ENCODE measurements at places on chromosomes 12 and 14.

GRCh38 chr12:71662849-71663560, 643 bp downstream of the ZFC3H1 start:
- DNase-seq, result no peak

GRCh38 chr12:90841336-90841735, 113.6 kb downstream of the CCER1 start:
- no peak for DNase-seq

DNA sequence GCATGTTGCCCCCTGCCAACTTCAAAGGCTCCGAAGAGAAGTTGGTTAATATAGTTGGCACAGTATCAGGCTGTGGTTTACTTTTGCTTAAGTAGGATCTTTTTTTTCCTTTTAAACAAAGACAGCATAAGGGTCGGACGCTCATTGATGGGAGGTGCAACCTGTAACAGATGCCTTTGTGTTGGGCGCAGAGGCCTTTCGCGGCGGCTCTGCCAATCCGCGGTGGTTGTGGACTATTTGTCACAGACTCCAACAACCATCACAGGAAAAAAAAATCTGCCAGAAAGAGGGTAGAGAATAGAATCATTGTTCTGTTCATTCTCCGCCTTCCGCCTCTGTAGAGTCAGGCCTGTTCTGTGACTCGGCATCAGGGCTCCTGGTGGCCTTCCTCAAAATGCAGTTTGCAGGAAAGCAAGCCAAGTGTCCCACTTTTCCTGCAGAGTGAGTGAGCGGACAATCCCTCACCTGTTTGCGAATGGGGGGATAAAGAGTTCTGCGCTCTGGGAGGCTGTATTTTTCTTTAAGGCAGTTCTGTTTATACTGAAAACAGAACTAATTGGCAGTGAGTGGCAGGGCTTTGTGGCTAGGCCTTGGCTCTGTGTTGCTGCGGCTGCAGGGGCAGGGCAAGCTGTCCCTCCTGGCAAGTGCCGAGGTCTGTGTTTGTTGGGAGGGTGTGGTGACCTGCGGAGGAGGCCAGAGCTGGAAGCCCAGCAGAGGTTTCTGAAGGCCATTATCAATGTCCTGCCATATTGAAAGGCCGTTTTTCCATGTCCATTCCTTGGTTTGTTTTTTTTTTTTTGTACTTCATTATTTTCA, 83.0 kb upstream of the PIWIL1 start:
- no peak for DNase-seq

GRCh38 chr12:122730215-122731014, at the start of gene HCAR1:
TSS of gene HCAR1 (minus strand) at chr12:122730844. CDS start at chr12:122730339, 505 bp downstream.
- no peak for DNase-seq

DNA sequence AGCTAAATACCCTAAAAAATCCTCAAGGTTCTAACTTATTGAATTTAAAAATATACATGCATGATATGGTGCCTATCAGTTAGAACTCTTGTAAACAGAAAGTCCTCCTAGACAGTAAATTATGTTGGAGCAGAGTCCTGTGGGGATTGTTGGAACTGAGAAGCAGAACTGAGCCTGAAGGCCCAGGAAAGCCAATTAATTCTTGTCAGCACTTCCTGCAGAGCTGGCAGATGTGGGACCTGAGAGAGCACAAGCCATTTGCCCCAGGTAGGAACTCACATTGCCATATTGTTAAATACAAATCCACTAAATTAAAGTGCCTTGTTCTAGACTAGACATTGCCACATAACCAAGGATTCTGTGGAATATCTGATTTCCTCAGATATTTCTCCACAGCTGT, 117.1 kb downstream of the RTN1 start:
- no peak for DNase-seq

GRCh38 chr12:55736780-55737580, 5.9 kb upstream of the GDF11 start:
- DNase-seq, result peak; percentile 74

DNA sequence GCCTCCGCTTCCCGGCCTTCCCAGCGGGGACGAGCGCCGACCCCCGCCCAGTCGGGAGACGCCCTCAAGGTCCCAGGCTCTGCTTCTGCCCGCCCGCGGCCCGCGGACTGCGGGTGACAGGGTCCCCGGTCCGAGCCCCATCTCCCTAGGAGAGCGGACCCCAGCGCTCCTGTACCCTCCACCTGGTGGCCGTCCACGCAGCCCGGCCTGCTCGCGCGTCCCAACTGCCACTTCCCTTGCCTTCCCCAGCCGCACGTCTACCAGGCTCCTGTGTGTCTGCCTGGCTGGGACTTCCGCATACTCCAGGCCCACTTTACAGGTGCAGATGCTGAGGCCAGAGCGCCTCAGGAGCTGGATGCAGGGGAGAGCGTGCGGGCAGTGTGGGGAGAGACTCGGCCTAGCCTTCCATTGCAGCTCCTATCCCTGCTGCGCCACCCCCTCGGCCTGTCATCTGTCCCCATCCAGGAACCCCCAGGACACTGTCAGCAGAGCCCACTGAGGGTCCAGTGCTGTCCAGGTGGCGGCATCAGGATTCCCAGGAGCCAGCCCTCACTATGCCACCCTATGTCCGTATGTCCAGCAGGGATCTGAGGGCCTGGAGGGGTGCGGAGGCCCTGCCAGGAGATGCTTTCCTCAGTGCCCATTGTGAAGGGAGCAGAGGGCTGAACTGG, 8.0 kb upstream of the ANKRD9 start:
- DNase-seq, result no peak

- DNase-seq, result no peak
Observed at GRCh38 chr14:104694475-104694950, 5.1 kb downstream of the INF2 start.

GRCh38 chr12:14403711-14404196, 38.3 kb downstream of the ATF7IP start:
- DNase-seq, result peak; percentile 81

GRCh38 chr12:49893753-49894750, 9.6 kb downstream of the FAIM2 start:
- no peak for DNase-seq

GRCh38 chr12:86233126-86233525, 23.1 kb downstream of the MGAT4C start:
- no peak for DNase-seq

DNA sequence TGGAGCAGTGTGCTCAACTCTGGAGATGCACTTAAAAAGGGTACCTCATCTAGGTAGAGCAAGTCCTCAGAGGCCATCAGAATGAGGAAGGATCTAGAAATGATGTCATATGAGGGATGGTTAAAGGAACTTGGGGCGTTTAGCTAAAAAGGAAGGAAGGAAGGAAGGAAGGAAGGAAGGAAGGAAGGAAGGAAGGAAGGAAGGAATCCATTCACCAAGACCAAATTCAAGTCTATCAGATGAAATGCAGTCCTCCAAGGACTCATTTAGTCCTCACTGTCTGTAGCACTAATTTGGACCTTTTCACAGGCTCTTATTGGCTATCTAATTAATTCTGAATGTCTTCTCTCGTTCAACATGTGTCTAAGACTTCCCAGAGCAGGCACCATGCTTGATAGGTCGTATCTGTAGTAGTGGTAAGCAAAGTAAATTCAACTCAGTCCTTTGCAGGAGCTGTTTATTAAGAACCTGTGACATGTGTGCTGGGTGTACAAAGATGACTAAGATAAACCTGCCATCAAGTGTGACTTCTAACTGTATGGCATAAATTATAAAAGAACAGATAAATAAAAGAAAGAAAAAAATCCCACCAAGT, 63.5 kb downstream of the LLPH start:
- DNase-seq, result no peak

DNA sequence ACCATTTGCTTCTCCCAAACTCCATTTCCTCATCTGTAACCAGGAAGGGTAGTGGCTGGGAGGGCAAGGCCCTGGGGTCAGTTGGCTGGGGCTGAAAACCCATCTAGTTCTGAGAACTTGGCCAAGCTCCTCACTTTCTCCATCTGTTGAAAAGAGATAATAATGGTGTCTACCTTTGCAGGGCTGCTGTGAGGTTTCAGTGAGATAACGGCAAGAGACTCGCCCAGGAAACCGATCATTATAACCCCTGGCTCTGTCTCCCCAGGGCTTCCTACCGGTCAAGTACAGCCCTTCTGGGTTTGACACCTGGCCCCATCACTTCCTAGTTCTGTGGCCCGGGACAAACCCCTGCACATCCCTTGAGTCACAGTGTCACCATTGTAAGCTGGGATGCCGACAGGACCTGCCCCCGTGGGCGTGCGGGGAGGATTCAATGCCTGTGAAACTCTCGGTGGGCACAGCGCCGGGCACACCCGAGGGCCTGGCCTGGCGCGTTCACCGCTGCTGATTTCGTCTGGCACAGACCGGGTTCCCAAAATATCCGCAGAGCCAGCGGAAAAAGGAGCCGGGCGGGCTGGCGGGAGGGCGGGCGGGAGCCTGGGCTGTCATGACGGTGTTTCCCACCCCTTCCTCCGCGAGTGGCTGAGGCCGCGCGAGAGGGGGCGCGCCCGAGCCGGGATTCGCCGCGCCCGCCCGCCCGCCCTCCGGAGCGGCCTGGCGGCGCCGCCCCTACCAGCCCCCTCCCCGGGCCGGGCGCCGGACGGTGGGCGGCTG, 4.4 kb downstream of the KMT5A start:
- DNase-seq, result no peak

GRCh38 chr12:14989790-14990189, 16.9 kb downstream of the PDE6H start:
- no peak for DNase-seq

DNA sequence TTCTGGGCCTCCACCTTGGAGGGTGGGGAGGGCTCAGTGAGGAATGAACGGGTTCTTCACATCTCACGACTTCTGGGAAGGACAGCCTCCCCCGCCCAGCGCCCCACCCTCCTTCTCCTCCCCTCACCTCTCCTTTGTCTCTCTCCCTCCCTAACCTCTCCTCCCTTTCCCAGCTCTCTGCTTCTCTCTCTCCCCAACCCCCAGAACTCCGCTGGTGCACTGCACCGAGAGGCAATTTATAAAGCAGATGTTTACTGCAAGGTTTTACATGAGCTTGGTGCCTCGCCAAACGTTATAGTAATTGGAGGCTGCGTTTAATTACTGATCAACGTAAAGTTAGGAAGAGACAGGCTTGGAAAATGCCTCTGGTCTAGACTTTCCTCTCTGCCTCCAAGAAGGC, 42.9 kb upstream of the FAM222A start:
- no peak for DNase-seq

DNA sequence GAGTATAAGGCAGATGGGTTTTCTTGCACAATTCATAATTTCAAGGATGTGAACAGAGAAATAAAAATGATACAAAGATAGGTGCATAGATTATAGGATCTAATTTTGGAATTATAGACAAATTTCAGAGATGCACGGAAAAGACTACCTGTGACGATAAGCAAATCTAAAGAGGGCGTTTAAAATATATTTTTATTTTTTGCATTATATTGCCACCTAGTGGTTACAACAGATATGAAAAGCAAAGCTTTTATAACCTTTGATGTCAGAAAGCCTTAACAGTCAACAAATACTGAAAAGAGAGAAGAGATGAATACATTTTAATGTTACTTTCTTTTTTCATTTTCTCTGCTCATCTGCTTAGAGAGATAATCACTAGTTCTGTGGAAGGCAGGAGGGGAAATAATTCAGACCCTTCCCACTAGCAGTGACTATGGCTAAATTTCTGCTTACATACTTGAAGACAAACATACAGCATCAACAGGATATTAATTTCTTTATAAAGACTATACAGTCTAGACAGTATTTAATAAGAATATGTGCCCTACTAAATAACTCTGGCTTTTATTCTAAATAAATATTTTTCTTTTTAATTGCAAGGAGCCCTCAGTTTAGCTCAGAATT, 46.3 kb downstream of the NTS start:
- DNase-seq, result no peak

DNA sequence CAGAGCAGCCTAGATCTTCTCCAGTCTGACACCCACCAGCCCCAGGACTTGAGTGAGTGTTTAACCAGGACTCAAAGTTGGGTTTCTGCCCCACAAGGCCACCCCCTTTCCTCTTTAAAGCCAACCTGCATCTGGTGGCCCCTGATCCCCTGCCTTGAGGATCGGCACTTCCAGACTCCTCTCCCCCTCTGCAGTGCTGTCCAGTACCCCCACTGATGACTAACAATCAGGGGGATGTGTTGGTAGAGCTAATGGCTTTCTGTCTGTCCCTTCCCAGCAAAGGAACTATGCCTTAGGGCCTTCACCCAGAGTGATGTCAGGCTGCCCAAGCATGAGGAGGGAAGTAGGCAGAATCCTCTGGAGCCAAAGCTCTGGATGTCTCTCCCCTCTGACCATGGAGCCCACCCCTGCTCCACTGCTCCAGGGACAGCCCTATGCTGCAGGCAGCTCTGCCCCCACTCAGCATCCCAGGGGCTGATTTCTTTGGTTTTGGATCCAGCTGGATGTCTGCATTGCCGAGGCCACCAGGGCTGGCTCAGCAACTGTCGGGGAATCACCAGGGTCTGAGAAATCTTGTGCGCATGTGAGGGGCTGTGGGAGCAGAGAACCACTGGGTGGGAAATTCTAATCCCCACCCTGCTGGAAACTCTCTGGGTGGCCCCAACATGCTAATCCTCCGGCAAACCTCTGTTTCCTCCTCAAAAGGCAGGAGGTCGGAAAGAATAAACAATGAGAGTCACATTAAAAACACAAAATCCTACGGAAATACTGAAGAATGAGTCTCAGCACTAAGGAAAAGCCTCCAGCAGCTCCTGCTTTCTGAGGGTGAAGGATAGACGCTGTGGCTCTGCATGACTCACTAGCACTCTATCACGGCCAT, 42.9 kb downstream of the DAD1 start:
- no peak for DNase-seq

Measured in NCI-H187 treated with DMSO at 0.1 percent for 48 hours (cell line).